ENCODE measurements at places on chromosomes 7 and 10. TPM values are rescaled to one million over a fixed set of nuclear protein-coding genes. Genes with fewer than 3 reads are reported as not detected.
A peak's percentile ranks its signal among the peaks of the same experiment; 100 is the strongest.

DNA sequence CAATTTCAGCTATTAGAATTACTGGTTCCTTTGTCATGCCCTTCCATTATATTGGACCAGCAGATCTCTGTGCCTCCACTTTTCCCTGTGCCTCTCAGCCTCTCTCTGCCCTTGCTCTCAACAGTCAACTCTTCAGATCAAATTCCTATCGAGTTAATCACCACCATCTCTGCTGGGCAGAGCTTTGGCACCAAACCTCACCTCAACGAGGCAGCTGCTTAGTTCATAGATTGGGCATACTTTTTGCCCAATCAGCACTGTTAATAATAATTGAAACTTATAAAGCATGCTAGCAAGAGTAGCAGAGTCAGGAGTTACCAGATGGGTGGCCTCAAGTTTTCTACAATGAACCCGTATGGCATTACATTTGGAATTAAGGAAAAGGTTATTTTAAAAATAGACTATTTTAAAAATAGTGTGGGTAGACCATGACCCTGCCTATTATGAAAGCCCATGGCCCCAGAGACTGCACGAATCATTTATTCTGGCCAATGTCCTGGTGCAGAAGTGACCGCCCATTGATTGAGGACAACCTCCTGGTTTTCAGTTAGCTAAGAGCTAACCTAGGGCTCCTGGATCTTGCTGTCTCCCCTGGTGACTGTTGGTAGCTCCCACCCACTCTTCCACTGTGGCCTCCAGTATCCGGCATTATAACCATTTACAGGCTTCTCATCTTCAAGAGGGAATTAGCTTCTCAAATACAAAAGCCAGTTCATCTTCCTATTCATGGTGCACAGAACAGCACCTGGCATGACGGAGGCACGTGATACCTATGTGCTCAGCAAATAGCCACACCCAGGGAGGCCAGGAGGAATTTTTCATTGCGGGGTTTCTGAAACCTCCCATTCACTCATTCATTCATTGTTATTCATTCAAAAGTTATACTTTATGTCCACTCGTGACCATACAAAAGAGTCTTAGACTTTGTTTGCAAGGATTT is 265.4 kb downstream of the INHBA start:
- DNase-seq = peak; percentile 33
- peaks cover 13% of the 10 kb centered on the region for H3K4me1 ChIP-seq
- no peak overlapping the region for H3K27ac ChIP-seq
- no peaks in the 10 kb centered on the region for H3K36me3 ChIP-seq
- no peak overlapping the region for H3K4me3 ChIP-seq

DNA sequence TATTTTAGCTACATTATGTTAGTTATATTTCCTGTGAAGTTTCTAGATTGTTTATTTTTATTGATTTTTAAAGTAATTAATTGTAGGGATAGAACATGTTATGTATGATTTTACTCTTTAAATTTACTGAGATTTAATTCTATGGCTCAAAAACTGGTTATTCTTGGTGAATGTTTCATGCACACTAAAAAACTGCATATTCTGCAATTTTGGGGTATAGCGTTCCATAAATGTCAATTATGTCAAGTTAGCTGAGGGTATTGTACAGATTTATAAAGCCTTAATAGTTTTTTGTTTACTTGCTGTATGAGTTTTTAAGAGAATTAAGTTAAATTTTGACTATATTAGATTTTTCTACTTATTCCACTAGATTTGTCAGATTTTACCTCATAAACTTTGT is 669.7 kb downstream of the GRID1 start:
- no peaks in the 10 kb centered on the region for H3K4me1 ChIP-seq
- DNase-seq = no peak
- H3K4me3 ChIP-seq = no peak overlapping the region
- H3K27ac ChIP-seq = no peak overlapping the region
- no peaks in the 10 kb centered on the region for H3K36me3 ChIP-seq

- H3K4me3 ChIP-seq = no peak overlapping the region
- no peak overlapping the region for H3K27ac ChIP-seq
- H3K27me3 ChIP-seq = no peaks in the 10 kb centered on the region
- H3K36me3 ChIP-seq = no peaks in the 10 kb centered on the region
These were observed 92.4 kb downstream of the TMEM106B start for GRCh38 chr7:12303495-12303894.

GRCh38 chr10:132185601-132186487 is 904 bp upstream of the DPYSL4 start:
- H3K36me3 ChIP-seq = no peaks in the 10 kb centered on the region
- no peaks in the 10 kb centered on the region for H3K4me1 ChIP-seq
- no peak overlapping the region for H3K4me3 ChIP-seq
- DNase-seq = no peak

The FAM204A gene
- polyA plus RNA-seq = 38.6 TPM
